ENCODE measurements at places on chromosomes 2 and 18. TPM values are rescaled to one million over a fixed set of nuclear protein-coding genes. Genes with fewer than 3 reads are reported as not detected.
A peak's percentile ranks its signal among the peaks of the same experiment; 100 is the strongest.

Gene CAVIN2
- total RNA-seq, result 388 TPM

DNA sequence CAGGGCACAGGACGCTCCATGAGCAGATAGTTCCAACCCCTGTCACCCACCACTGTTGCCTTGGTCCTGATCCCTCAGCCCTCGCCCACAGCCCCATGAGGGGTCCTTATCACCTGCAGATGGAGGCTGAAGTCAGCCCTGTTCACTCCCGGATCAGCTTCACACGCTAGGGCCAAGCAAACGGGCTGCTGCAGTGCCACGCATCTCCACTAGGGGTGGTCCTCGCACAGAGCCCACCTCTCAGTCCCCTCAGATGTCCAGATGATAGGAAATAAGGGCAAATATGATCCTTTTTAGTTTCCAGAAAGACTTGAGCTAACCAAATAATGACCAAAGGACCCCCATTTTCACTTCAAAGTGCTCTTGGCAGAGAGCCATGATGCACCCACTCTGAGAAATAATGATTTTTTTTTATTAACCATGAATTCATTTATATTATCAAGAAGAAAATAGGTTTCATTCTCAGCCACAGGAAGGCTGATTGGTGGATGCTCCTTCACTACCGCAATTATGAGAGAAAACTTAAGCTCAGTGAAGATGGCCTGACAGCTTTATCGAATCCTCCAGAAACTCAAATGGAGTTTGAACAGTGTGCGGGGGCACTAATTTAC lies 71.9 kb upstream of the KLHL29 start:
- DNase-seq, result no peak

GRCh38 chr2:134278553-134278952 lies 24.7 kb downstream of the MGAT5 start:
- DNase-seq, result no peak

DNA sequence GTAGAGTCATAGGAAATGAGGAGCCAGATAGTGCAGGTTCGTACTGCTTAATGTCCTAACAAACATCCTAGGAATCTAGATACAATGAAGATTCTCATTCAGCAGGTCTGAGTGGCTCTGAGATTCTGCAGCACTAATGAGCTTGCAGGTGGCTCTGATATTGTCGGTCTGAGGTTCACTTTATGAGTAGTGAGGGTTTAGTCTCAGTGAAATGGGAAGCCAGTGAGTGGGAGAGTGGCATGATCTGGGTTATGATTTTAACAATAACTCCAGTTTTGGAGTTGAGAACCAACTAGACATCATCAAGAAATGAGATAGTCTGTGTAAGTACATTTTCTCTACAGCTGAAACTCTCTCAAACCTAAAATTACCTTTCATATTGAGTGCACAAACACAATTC lies 166.8 kb upstream of the SP5 start:
- no peak for DNase-seq

GRCh38 chr2:130327703-130328527 lies 14.8 kb upstream of the IMP4 start:
- DNase-seq, result peak; percentile 66

- no peak for DNase-seq
These were observed 35.8 kb upstream of the GPC1 start for GRCh38 chr2:240399419-240400324.

DNA sequence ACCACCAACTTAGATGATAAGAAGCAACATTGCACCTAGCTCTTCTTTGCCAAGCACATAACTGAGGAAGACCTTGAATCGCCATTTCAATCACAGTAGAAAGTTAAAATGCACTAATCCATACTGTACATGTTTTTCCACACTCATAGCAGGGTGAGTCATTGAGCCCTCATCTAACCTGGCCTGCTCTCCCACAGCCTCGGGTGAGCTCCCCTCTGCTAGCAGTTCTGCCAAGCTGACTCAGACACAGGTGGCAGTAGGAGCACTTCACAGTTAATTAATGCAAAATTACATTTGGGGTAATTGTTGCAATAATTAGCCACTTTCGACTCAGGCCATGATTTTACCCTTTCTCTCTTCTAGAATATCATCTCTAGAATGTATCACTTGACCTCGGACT lies 1632.8 kb upstream of the CELF4 start:
- peak; percentile 10 for DNase-seq

Gene CDK15
- total RNA-seq, result 45.2 TPM
